ENCODE measurements at places on chromosomes 3 and 15. TPM values are rescaled to one million over a fixed set of nuclear protein-coding genes. Genes with fewer than 3 reads are reported as not detected.

DNA sequence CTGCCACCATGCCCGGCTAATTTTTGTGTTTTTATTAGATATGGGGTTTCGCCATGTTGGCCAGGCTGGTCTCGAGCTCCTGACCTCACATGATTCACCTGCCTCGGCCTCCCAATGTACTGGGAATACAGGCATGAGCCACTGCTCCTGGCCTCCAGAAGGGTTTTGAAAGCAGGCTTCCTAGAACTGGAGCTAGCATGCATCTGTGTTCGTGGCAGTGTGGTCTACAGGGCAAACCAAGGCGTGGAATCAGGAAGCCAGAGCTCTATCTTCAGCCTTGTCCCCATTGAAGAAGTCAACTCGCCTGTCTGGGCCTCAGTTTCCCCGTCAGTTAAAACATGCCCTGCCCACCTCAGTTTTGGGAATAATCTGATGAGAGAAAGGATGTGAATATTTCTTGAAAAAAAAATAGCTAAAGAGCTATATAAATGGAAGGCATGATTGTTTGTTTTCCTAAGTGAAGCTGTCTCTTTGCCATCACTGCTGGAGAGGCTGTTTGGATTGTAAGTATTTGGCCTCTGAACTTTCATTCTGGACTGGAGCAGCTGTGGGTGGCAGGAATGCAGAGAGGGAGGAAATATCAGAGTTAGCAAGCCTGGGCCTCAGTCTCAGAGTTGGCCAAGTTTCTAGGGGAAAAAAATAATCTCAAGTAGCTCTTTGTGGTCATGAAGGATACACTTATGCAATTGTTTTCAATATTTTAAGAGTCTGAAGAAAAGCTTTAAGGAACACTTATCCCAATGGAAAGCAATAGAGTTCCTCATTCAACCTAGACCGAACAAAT lies 36.5 kb upstream of the UACA start:
- H3K27me3 ChIP-seq = peaks cover 31% of the 10 kb centered on the region
- H3K4me3 ChIP-seq = no peak overlapping the region
- no peak for DNase-seq
- H3K36me3 ChIP-seq = no peaks in the 10 kb centered on the region

DNA sequence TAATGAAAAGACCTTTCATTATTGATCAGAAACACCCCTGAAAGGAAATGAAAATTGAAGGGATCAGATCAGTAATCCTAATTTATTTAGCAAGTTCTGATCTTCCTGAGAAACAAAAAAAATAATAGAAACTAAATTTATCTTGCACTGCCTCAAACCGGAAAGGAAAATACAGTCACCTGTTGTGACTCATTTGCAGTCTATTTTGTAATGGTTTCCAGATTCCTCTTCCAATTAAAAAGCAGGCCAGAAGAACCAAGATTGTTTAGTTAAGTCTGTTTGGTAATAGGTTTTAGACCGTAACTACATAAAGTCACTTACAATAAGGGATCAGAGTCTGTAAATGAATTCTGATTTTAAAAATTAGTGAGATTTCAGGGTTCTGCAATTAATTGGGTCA lies 49.7 kb upstream of the ATOSA start:
- H3K4me3 ChIP-seq = no peak overlapping the region
- no peaks in the 10 kb centered on the region for H3K27me3 ChIP-seq
- peaks cover 31% of the 10 kb centered on the region for H3K4me1 ChIP-seq

DNA sequence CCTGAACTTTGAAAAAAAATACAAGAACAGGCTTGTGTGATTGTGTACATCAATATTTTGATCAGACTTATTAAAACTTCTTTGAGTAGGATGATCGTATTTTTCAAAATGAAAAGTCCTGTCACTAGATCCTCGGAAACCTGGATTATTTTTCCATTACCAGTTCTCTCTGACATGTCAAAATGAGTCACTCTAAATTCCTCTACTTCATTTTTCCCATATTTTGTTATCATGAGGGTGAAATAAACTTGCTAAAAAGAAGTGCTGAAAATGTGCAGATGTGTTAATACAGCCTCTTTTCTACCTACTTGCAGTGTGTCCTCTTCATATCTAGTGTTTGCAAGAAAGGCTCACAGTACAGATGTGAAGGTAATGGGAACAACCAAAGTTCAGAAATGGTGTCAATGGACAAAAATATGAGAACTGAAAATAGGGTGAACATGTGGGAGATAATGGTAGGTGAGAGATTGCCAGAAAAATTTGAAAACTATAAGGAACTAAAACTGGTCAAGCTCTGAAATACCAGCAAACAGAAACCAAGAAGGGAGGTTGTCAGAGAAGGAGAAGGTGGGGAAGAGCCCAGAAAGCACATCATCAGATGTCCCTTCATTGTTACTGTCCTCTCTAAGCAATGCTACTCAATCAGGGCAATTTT lies 108.2 kb downstream of the EOMES start:
- no peak overlapping the region for H3K27ac ChIP-seq
- no peak for DNase-seq
- no peaks in the 10 kb centered on the region for H3K27me3 ChIP-seq
- no peaks in the 10 kb centered on the region for H3K36me3 ChIP-seq

GRCh38 chr15:65326117-65326526 lies 21.6 kb downstream of the RNU5B-1 start:
- no peaks in the 10 kb centered on the region for H3K36me3 ChIP-seq
- H3K27me3 ChIP-seq = peaks cover 9% of the 10 kb centered on the region
- H3K4me1 ChIP-seq = peaks cover 5% of the 10 kb centered on the region
- no peak for DNase-seq
- no peak overlapping the region for H3K4me3 ChIP-seq

GRCh38 chr15:95429345-95429744 lies 901.2 kb upstream of the NR2F2 start:
- H3K4me3 ChIP-seq = no peak overlapping the region
- H3K27ac ChIP-seq = no peak overlapping the region
- no peaks in the 10 kb centered on the region for H3K4me1 ChIP-seq
- no peak for DNase-seq
- H3K36me3 ChIP-seq = no peaks in the 10 kb centered on the region
- no peaks in the 10 kb centered on the region for H3K27me3 ChIP-seq

- DNase-seq = no peak
- peaks cover 4% of the 10 kb centered on the region for H3K27me3 ChIP-seq
- H3K4me1 ChIP-seq = peaks cover 19% of the 10 kb centered on the region
- H3K36me3 ChIP-seq = no peaks in the 10 kb centered on the region
- no peak overlapping the region for H3K27ac ChIP-seq
- H3K4me3 ChIP-seq = no peak overlapping the region
Measured at GRCh38 chr3:12138044-12138443, 20.7 kb downstream of the TIMP4 start.

Gene NME9
- total RNA-seq = 3.5 TPM

DNA sequence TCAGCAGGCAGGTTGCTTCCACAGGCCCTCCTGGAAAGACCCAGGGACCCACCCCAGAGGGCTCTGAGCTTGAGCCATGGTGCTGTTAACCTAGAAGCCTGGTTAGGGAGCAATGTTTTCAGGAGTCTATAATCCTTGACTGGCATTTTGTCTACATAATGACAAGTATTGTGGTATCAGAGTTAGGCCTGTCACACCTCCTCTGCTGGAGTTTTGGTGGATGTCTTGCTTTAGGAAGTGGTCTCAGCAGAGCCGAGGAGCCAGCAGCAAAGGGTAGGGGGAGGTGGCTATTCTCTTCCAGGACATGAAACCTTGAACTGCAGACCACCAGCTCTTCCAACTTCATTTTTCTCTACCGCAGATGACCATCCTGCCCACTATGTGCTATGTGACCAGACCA lies 76.1 kb downstream of the CLSTN2 start:
- H3K36me3 ChIP-seq = no peaks in the 10 kb centered on the region
- H3K4me1 ChIP-seq = no peaks in the 10 kb centered on the region
- no peaks in the 10 kb centered on the region for H3K27me3 ChIP-seq
- H3K4me3 ChIP-seq = no peak overlapping the region
- no peak for DNase-seq

DNA sequence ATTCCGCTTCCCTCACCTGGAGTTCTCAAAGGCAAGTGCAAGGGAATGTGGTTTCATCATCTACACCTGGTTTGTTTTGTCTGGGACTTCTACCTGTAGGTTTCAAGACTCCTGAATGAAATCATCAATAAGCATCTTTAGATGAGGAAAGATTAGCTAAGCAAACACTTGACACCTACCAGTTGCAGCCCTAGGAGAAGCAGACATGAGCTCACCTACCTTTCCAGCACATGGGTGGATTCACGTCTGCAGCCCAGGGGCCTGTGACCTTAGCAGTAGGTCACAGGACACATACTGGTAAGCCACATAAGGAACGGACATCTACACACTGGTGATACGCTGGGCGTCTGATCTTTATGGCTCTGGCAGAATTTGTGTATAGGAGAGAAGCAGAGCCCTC lies 26.7 kb downstream of the SLCO2A1 start:
- H3K36me3 ChIP-seq = no peaks in the 10 kb centered on the region
- DNase-seq = no peak
- H3K4me3 ChIP-seq = no peak overlapping the region

GRCh38 chr3:13121553-13122001 lies 48.3 kb upstream of the IQSEC1 start:
- H3K4me1 ChIP-seq = no peaks in the 10 kb centered on the region
- no peaks in the 10 kb centered on the region for H3K27me3 ChIP-seq
- no peak overlapping the region for H3K27ac ChIP-seq
- no peaks in the 10 kb centered on the region for H3K36me3 ChIP-seq
- no peak overlapping the region for H3K4me3 ChIP-seq

DNA sequence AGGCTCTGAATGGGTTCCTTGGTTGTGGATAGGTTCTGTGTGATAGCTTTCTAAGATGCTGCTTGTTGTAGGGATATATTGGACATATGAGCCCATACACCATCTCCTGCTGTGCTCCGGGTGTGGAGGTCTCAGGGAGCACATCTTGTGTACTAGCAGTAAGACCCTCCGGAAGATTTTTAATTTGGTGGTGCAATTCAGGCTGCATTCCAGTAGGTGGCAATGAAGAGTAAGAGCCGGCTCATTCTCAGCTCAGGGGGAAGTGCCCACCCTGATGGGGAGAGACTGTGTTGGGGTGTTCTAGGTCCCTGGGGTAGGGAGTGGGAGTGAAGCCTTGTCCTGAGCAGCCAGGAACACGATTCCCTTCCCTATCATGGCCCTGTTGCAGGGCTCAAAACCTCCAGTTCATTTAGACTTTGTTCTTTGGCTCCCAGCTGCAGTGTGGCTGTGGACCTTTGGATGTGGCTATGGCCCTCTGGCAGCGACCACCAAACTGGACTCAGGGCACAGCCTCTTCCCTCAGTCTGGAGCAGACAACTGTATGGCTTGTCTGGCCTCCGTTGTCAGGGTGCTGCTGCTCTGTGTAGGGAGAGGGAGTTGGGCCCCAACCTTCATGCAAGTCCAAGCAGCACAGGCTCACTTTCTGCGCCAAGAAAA lies 104.7 kb downstream of the UNC13C start:
- H3K27me3 ChIP-seq = no peaks in the 10 kb centered on the region
- no peak overlapping the region for H3K27ac ChIP-seq
- H3K4me1 ChIP-seq = no peaks in the 10 kb centered on the region
- no peak for DNase-seq
- no peak overlapping the region for H3K4me3 ChIP-seq

- H3K36me3 ChIP-seq = peaks cover 98% of the 10 kb centered on the region
- H3K27me3 ChIP-seq = no peaks in the 10 kb centered on the region
- peaks cover 72% of the 10 kb centered on the region for H3K4me1 ChIP-seq
- peak; percentile 82 for DNase-seq
- no peak overlapping the region for H3K4me3 ChIP-seq
Measured at GRCh38 chr3:129560911-129561594, 18.1 kb downstream of the H1-8 start.

DNA sequence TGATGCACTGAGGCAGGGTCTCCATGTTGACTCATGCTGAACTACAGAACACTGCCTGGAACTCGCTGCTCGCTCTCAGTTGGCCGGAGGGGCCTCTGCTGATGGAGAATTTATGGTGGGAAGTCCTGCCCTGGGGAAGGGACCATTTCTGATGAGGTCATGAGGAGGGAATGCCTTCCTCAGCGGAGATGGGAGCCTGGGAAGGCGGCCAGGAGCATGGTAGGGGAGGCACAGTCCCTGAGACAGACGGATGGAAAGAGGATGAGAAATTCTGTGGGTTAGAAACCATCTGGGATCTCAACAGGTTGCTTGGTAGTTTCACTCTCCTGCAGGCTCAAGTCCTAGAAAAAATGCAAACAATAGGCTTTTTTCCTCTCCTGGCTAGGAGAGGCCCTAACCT lies 56.8 kb upstream of the TPM1 start:
- H3K4me3 ChIP-seq = no peak overlapping the region
- DNase-seq = no peak
- no peaks in the 10 kb centered on the region for H3K36me3 ChIP-seq
- no peak overlapping the region for H3K27ac ChIP-seq
- no peaks in the 10 kb centered on the region for H3K4me1 ChIP-seq
- no peaks in the 10 kb centered on the region for H3K27me3 ChIP-seq

DNA sequence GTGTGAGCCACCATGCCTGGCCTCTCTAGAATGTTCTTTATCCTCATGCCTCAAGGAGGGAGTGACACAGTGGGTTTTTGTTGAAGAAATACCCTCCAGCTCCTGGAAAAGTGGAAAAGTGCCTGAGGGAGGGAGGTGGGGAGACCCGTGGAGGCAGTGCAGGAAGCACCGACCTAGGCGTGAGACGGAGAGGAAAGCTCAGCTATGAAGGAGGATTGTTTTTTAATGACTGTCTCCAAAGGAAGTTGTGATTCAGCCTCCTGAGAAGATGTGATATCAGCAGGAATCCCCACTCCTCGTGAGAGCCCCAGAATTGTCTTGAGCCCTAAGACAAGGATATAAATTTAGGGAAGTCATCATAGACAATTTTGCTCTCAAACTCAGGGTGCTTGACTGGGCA lies 21.7 kb downstream of the RPLP1 start:
- no peaks in the 10 kb centered on the region for H3K36me3 ChIP-seq
- H3K27me3 ChIP-seq = no peaks in the 10 kb centered on the region
- peaks cover 12% of the 10 kb centered on the region for H3K4me1 ChIP-seq
- H3K27ac ChIP-seq = no peak overlapping the region
- no peak for DNase-seq
- no peak overlapping the region for H3K4me3 ChIP-seq

DNA sequence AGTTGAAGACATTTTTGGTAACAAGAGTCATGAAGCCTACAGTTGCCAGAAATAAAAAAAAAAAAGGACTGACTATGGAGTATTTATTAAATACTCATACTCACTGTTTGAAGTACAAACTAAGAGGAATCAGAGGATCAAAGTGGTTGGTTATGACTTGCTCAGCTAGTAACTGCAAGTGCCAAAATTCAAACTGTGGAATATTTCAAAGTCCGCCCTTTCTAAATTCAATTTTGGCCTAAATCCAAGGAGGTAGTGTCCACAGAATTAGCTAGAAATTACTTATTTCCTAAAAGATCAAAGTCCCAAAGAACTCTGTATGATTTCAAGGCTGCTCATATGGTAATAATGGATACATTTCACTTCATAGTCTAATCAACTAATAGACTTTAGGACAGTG lies 274.5 kb downstream of the ZBTB20 start:
- no peak overlapping the region for H3K4me3 ChIP-seq
- no peaks in the 10 kb centered on the region for H3K27me3 ChIP-seq
- DNase-seq = no peak
- H3K27ac ChIP-seq = no peak overlapping the region
- no peaks in the 10 kb centered on the region for H3K36me3 ChIP-seq
- H3K4me1 ChIP-seq = peaks cover 28% of the 10 kb centered on the region
